ENCODE measurements at places on chromosomes 4 and X. TPM values are rescaled to one million over a fixed set of nuclear protein-coding genes. Genes with fewer than 3 reads are reported as not detected.
A peak's percentile ranks its signal among the peaks of the same experiment; 100 is the strongest.

DNA sequence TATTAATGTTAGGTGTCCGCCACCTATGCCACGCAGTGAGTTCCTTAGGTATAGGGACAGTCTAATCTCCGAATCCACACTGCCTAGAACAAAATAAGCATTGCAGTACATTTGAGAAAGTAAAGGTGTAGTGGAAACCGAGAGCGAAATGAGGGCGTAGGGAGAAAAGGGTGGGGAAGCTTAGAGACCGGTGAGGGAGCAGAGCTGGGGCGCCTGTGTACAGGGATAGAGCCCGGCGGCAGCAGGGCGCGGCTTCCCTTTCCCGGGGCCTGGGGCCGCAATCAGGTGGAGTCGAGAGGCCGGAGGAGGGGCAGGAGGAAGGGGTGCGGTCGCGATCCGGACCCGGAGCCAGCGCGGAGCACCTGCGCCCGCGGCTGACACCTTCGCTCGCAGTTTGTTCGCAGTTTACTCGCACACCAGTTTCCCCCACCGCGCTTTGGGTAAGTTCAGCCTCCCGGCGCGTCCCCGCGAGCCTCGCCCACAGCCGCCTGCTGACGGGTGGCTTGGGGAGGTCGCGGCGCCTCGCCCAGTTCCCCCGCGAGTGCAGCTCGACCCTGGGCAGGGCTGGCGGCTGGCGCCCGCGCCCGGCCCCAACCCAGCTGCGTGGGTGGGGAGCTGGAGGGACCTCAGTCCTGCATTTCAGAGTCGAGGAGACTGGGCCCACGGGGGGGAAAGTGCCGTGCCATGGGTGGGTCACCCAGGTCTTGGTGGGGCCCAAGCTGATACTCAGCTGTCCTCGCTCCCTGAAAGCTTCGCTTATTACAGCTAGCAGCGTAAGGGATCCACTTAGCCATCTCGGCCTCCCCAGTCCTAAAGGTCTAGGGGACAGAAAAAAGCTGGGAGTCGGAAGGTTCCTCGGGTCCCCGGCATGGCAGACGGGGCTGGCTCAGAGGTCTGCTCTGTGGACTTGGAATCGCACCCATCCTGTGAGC, at the start of gene ANXA3:
TSS of gene ANXA3 (plus strand) at position 351 of the 932 bp plus-strand sequence. CDS start 2,704 bp downstream, outside the sequence.
- peak; percentile 75 for DNase-seq

Gene PRRG3
- not detected for polyA plus RNA-seq

DNA sequence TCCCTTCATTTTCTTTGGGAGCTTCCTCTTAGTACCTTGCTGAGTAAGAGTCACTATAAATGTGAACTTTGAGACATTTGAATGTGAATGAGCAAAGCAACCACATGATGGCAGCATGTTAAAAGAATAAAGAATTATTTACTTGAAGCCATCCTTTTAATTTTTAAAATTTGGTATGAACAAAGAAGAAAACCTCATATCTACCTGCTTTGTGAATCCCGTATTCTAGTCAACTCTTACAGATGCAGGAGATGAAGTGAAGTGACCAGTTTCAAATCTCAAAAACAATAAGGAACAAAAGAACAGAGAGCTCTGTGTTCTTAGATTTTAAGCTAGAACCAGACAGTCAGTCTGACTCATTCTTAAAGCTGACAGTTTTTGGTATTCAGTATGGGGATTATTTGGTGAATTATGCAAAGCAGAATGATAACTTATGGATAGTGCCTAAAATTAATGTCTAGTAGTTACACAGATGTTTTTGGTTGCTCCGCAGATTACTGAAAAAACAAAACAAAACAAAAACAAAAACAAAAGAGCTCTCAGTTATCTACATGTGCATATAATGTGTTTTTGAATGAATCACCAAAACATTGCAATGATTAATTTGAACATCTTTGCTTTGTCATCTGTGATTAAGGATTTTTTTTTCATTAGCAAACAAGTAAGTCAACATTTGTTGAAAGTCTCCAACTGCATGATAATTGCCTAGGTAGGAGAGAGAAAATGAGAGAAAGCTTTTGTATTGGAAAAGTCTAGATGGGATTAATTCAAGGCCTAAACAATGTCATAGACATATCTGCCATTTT, 48.2 kb upstream of the H2AZ1 start:
- no peak for DNase-seq

Gene GPC4
- polyA plus RNA-seq: 20.8 TPM

Gene SERPINA7
- not detected for polyA plus RNA-seq

Gene KCTD8
- polyA plus RNA-seq: not detected

- DNase-seq: no peak
These were observed 140.0 kb downstream of the HHIP start for GRCh38 chr4:144785961-144786360.

Gene CYBB
- polyA plus RNA-seq: 3.1 TPM

- no peak for DNase-seq
These were observed 114.2 kb downstream of the PALLD start for GRCh38 chr4:168610911-168611530.

DNA sequence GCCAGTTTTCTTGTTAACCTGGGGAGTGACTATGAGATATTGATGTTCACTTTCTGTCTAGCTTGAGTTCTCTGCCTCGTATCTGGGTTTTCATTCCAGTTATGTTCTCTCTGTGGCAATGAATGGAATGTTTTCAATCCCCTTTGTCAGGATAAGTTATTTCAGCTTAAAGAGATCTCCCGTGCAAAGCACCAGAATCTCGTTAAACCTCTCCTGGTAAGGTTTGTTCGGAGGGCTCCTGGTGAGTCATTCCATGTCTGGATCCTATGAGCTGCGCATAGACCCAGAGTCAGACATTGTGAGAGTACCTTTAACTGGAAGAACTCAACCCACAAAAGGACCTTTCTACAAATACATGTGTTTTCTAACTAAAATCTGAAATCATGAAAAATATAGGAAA, 51.0 kb downstream of the KDR start:
- no peak for DNase-seq

GRCh38 chr4:64216741-64217140, 192.5 kb downstream of the TECRL start:
- no peak for DNase-seq

GRCh38 chr4:15786743-15787142, 8.6 kb downstream of the CD38 start:
- no peak for DNase-seq

GRCh38 chr4:176656108-176656507, 136.6 kb downstream of the VEGFC start:
- no peak for DNase-seq

- no peak for DNase-seq
These were observed 44.9 kb downstream of the ANAPC4 start for GRCh38 chr4:25421816-25422525.

DNA sequence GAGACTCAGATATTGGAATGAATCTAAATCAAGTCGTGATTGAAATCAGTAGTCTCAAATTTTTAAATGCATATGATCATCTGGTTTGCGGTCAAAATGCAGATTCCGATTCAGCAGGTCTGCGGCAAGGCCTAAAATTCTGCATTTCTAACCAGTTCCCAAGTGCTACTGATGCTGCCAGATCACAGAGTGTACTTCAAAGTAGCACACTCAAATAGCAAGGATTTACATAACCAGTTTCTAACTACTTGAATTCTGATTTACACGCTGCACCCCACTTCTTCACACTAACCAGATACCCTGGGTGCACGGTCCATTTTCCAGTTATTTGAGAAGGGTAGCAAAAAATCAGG, 752 bp downstream of the MBTPS2 start:
- no peak for DNase-seq

Gene KCNIP4
- not detected for polyA plus RNA-seq

Gene PROM1
- 4.1 TPM for polyA plus RNA-seq

Gene EVC2
- polyA plus RNA-seq: 2.1 TPM

Gene CRLF2
- not detected for polyA plus RNA-seq

DNA sequence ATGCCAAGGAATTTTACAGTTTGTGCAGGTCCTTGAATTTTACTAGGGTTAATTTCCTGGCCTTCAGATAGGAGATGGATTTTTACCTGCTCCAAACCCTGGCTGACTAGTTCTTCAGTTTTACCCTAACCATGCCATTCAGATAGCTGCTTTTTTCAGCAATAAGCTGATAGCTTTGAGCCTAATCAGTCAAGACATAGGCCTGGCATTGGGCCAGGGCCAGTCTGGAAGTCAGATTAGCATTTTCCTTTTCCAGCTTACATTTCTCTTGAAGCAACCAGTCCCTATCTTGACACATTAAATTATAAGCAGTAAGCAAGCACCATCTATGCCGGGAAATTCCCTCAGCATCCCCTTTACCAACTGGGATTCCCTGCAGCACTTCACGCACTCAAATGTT, 177.1 kb downstream of the ADGRA3 start:
- no peak for DNase-seq

DNA sequence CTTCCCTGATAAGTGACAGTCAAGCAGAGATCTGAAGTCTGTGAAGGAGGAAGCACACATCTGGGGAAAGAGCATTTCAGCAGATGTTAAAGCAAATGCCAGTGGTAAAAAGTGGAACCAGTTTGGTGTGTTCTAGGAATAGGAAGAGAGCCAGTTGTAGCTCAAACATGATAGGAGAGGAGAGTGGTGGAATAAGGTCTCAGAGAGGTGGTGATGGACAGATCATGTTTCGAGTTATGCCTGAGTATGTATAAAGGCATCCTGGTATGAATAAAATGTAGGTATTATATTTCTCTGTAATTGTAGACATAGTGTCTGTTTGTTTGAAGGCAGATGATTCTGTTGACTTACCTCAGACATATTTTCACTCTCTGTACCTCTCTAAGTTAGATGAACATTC, 89.1 kb downstream of the LARP7 start:
- no peak for DNase-seq

Gene BEX5
- 13.3 TPM for polyA plus RNA-seq

DNA sequence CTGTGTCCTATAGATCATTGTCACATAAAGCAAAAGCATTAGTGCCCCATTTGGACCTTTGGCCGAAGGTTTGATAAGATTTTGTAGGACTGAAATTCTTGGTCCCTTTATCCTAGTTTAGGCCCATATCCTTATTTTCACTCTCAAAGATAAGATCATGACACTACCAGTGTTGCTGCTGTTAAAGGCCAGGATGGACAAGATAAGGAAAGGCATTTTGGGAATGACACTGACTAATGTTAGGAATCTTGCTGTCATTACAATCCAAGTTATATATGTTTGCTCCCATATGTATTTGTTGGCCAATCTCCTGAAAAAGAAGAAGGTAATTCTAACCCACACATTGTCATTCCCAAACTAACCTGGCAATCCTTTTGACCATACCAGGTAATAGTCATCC, 101.3 kb upstream of the VAMP7 start:
- no peak for DNase-seq

Gene PRRG1
- 2.5 TPM for polyA plus RNA-seq

DNA sequence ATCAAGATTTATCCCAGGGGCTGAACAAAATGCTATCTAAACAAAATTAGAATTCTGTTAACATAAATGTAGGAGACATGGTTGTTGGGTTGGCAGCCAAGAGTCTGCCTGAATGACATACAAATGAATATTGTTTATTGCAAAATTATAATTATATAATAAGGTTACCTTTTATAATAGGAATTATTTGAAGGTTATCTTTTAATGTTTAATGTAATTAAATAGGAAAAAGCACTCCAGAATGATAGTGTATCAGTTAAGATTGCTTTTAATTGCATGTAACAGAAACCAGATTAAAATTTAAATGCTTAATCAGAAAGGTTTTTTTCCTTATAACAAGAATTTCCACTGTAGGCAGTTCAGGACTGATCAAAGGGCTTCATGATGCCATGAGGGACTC, 42.0 kb upstream of the STPG2 start:
- DNase-seq: no peak

DNA sequence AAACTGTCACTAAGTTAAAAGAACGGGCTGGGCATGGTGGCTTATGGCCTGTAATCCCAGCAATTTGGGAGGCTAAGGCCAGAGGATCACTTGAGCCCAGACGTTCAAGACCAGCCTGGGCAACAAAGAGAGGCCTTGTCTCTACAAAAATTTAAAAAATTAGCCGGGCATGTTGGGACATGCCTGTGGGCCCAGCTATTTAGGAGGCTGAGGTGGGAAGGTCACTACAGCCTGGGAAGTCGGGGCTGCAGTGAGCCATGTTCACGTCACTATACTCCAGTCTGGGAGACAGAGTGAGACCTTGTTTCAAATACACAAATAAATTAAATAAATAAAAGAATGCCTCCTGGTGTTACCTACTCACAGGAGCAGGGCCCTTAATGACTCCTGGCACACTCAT, 69.5 kb downstream of the APBB2 start:
- DNase-seq: no peak

- DNase-seq: peak; percentile 85
These were observed 121.9 kb downstream of the RBMX2 start for GRCh38 chrX:130523460-130524394.

- no peak for DNase-seq
These were observed 79.7 kb upstream of the VEGFC start for GRCh38 chr4:176872461-176872860.

Gene CSAG2
- not detected for polyA plus RNA-seq

DNA sequence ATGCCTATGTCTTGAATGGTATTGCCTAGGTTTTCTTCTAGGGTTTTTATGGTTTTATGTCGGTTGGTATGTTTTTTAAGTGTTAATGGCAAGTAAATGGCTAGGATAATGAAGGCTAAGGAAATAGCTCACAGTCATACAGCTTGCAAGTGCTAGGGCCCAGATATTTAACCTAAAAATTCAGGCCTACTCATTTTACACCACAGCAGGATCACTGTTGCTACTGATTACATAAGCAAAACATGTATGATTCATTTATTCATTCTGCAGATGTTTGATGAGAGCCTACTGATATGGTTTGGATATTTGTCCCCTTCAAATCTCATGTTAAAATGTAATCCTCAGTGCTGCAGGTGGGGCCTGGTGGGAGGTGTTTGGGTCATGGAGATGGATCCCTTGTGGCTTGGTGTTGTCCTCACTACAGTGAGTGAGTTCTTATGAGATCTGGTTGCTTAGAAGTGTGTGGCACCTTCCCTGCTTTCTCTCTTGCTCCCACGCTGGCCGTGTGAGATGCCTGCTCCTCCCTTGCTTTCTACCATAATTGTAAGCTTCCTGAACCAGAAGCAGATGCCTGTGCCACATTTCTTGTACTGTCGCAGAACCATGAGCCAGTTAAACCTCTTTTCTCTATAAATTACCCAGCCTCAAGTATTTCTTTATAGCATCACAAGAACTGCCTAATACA, 175.5 kb downstream of the MAPK10 start:
- DNase-seq: no peak

- no peak for DNase-seq
These were observed 58.5 kb upstream of the NAP1L5 start for GRCh38 chr4:88756149-88756548.

Gene TMPRSS11A
- polyA plus RNA-seq: not detected

Gene POU3F4
- polyA plus RNA-seq: not detected

Gene USP46
- 4.8 TPM for polyA plus RNA-seq

GRCh38 chr4:25867781-25868294, 5.0 kb upstream of the SEL1L3 start:
- DNase-seq: no peak

GRCh38 chr4:175253184-175253902, 335.2 kb downstream of the ADAM29 start:
- no peak for DNase-seq

GRCh38 chr4:146342600-146343192, 128.4 kb downstream of the REELD1 start:
- DNase-seq: no peak

- DNase-seq: no peak
These were observed 68.6 kb downstream of the CHST7 start for GRCh38 chrX:46642145-46642544.

Gene ALG13
- polyA plus RNA-seq: 31.2 TPM

Measured in aorta (tissue), 5 donors.